ENCODE measurements at places on chromosomes 16 and 17.

DNA sequence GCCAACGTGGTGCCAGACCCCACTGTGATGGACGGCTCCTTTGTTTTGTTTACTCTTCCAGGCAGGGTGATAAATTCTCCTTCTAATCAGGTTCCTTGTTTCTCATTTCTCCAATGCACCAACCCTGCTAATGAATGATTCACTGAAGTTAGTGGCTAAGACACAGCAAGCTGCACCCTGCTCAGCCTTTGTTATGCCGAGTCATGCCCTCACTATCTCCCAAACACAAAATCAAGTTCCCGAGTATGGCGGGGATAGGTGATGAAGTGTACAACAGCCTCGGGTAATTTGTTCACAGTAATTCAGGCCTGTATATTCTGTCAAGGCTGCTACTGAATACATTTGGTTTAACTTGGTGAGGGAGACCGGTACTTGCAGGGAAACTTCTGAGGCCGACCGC is 83.8 kb upstream of the HS3ST4 start:
- DNase-seq = no peak

DNA sequence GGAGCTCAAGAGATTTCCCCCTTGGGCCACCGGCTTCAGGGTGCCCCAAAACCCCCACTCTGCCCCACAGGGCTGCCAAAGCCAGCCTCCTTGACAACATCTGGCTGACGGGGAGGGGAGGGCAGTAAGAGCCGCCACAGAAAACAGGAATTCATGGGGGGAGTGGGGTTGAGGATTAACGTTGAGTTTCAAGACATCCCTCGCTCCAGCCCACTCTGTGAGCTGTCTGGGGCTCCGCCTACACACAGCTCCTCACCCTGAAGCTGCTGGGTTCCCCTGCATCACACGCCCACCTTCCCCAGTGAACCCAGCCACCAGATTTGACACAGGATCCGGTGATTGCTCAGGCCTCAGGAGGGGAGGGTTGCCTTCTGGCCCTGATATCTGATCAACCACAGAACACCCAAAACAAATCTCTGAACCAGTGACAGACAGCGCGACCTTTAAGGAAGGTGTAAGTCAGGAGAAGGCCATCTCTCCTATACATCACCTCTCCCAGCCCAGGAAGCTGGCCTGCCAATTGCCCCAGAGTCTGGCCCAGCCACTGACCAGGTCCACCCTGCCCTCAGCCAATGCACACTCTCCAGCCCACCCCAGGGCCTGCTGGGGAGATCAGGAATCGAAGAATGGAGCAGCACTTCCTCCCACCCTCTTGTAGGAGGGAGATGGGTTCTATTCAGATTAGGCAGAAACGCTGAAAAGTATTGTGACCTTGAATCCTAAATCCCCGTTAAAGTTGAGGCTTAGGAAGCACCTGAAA is 132.1 kb downstream of the CLEC16A start:
- no peak for DNase-seq

- no peak for DNase-seq
Measured at GRCh38 chr17:79433379-79433778, 177.5 kb downstream of the RBFOX3 start.

DNA sequence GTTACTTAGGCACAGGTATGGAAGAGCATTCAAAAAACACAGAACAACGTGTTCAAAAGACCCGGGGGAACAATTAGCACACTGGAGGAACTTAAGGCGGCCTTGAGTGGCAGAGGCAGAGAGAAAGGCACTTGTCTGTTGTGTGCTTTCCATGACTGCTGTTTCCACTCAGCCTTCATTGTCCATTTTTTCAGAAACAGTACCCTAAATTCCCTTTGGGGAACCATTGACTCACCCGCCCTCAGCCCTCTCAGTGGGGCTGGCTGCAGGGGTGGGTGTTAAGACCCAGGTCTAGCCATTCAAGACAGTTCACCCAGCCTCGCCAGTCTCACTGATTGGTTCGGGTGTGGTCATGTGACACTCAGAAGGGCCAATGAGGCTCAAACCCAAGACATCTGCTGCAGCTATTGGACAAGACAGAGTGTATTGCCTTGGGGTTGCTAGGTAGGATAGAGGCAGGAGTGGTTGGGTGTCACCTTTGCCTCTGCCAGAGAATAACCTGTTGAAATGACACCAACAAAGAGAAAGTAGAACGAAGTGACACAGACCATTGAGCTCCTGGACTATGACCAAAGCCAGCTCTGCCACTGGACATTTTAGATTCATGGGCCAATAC is 19.6 kb upstream of the CEP20 start:
- no peak for DNase-seq

GRCh38 chr17:18252160-18252559 is 6.4 kb downstream of the FLII start:
- no peak for DNase-seq

GRCh38 chr17:45672301-45672700 is 111.8 kb upstream of the CRHR1 start:
- DNase-seq = no peak

DNA sequence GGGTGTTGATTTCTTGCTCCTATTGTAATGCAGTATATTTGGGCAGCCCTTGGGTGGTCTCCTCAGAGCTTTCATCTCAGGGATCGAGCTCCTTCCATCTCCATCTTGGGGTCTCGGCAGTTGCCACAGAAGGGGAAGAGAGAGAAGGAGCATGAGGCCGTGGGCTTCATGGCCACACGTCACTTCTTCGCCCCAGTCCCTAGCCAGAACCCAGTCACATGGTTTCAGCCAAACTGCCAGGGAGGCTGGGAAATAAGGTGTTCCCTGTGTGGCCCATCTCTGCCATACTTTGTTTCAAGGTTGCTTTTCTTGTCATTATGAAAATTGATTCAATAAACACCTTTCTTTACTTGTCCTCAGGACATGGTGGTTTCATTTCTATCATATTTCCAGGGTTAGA is 68.4 kb upstream of the NKD1 start:
- DNase-seq = no peak

- no peak for DNase-seq
Measured at GRCh38 chr16:57634171-57634570, 5.7 kb downstream of the ADGRG1 start.

GRCh38 chr16:13478991-13479390 is 441.0 kb upstream of the ERCC4 start:
- DNase-seq = no peak

DNA sequence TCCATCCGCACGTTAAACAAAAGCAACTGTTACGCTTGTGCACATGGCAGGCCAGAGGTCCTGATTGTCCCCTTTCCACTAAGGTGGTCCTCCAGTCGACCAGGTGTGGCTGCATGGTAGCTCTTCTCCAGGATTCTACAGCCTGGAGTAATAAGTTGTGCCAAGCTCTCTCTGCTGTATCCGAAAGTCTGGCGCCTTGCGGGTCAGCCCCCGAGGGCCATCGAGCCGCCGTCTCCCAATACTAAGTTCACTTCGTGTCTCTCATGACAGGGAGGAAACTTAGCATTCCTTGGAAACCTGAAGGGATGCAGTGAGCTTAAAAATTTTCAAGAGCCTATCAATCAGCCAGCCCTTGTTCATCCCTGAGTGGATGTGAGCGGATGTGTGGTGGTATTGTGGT is 5.3 kb upstream of the ENDOV start:
- no peak for DNase-seq

GRCh38 chr16:13113741-13114140 is 212.3 kb downstream of the SHISA9 start:
- no peak for DNase-seq

DNA sequence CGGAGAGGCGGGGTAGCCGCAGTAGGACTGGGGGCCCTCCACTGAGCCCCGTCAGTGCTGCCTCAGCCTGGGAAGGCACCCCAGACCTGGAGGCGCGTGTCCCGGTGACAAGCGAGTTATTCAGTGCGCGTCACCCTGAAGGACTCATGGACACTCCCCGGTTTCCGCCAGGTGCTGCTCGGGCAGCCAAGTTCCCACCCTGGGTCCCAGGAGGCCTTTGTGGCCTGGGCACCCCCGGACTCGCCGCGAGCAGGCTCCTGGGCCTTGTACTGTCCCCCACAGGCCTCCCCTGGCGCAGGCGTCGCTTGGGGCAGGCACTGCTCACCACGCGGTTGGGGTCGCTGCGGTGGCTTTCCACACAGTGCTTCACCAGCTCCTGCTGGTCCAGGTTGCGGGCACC is 7.6 kb downstream of the RNF166 start:
- no peak for DNase-seq

- DNase-seq = no peak
Measured at GRCh38 chr16:87414251-87414680, 22.1 kb downstream of the MAP1LC3B start.

Measured in NCI-H1105 (cell line).